Activated CD4-positive, alpha-beta T cell treated with anti-CD3 and anti-CD28 coated beads, Interleukin-2, amount 50 U/mL, for 4 hours (primary cell): ENCODE measurements at places on chromosomes 3 and 15.

GRCh38 chr3:123405021-123405420 lies 43.9 kb downstream of the ADCY5 start:
- DNase-seq = no peak

DNA sequence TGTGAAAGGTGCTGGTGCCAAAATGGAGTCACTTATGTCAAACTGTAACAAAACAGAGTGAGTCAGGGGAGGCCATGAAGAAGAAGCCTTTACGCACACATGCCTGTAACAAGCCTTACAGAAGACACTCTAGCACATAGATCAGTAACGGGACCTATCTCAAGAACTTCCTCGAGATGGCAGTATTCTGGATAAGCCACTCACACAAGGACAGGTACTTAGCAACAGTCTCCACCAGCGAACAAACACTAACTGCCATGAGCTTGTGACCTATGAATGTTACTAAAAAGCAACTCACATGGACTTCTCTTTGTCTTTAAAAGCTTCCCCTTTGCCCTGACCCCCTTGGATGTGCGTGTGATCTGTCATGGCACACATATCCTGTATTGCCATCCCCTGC lies 235.1 kb downstream of the CD47 start:
- no peak for DNase-seq

- no peak for DNase-seq
Measured at GRCh38 chr3:82364827-82365226, 603.4 kb upstream of the GBE1 start.

GRCh38 chr3:141594357-141594756 lies 107.5 kb downstream of the RASA2 start:
- DNase-seq = no peak

DNA sequence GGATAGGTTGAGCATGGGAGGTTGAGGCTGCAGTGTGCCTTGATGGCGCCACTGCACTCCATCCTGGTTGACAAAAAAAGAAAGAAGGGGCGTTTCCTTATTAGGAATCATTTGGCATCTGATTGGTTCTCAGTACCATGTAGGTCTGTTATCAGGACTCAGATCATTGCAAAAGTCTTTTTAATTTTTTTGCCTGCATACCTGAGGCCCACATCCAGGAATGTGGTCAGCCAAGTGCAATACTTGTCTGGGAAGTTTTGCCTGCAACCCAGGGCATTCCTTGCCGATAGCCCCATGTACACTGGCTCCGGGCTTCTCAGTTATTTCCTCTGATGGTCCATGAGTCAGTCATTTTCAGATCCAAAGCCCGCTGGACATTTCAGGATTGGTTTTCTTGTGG lies 50.1 kb upstream of the CRTC3 start:
- DNase-seq = no peak

GRCh38 chr3:186141790-186142189 lies 32.9 kb upstream of the ETV5 start:
- no peak for DNase-seq
